ENCODE measurements at places on chromosomes 7 and 10.

DNA sequence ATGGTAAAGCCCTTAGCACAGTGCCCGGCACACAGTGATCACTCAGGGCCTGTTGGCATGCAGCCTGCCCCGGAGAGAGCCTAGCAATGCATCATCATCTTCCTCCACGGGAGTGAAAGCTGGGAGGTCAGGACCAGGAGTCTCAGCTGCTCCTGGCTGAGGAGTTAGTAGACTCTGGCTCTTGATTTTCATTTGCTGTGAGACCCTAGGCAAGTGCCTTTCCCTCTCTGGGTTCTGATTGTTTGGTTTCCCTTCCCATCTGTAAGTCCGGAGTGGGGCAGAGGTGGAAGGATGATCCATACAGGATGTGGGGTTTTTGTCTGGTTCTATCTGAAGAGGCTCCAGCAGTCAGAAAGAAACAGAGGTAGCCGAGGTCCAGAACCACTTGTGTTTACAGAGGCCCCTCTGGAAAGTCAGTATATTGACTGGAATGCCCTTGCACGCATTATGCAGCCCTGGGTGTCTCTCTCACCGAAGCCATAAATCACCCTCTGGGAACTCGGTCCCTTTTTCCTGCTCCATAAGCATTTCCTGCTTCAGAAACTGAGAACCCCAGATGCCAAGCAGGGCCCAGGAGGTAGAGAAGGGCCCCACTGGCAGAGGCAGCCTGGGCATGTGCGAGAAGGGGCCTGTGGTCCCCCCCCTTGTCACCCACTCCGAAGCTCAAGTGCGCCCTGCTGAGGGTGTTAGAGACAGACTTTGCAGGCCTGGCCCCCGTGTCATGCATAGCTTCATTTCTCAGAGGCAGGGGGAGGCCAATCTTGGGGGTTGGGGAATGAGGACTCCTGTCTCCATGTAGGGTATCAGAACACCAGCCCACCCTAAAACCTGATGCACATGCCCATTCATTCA, 8.5 kb downstream of the UNC5B start:
- DNase-seq, result no peak

DNA sequence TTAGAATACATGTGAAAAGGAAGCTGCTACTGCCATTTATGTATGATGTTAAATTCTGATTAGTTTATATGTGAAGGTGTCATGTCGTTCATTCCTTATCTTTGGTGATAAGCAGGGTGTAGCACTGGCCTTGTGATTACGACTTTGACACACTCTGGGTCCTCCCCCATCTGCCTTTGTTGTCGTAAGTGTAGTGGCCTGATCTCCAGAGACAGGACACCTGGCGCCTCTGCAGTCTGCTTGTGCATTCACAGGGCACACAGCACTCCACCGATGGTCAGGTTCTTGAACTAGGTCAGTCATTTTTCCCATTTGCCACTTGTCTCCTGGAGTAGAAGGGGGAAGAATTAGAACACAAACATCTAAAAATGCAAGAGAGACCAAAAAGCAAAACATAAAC, 186.0 kb downstream of the PRKCQ start:
- no peak for DNase-seq

GRCh38 chr7:134188311-134188710, 61.2 kb downstream of the LRGUK start:
- no peak for DNase-seq

DNA sequence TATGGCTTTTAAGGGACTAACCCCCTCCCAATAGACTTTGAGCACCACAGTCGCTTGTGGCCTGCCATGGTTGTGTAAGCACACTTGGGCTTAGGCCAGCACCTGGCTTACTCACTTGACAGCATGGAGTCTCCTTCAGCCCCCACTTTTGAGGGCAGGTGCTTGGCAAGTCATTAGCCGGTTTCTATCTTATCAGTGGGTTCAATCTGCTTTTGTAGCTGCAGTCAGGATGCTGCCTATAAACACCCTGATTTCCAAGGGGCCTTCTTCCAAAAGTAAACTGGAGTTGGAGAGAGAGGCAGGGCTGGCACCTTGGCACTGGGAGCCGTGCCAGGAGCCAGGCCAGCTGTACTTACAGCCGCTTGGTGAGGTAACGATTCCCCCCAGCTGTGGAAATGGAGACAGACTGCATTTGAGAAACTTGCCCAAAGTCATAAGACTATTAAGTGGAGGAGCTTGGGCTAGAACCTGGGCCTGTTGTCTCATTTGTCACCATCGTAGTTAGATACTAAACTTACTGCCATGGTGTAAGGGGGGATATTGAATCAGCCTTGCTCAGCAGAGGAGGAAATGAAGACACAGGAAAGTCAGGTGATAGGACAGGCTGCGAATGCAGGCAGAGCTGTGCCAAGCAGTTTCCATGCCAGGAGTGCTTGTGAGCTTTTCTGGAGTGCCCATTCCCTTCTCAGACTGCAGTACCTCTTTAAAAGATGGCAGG, 92.2 kb upstream of the EFCAB10 start:
- DNase-seq, result peak; percentile 73

DNA sequence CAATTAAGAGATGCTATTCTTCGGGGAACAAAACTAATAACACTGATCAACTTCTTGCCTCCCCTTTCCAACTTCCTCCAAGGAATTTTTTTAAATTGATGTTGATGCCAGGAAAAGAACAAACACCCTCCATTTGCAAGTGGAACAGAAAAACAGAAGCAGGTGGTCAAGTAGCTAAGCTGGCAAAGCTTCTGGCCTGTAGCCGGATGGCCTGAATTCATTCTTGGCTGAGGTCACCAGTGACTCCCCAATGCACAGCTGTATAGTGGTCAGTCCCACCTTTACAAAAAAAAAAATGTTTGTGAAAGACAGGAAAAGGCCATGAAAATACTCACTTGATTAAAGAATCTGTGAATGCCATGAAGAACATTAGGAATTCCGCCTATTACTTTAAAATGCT, 39.1 kb downstream of the DOCK4 start:
- DNase-seq, result no peak

DNA sequence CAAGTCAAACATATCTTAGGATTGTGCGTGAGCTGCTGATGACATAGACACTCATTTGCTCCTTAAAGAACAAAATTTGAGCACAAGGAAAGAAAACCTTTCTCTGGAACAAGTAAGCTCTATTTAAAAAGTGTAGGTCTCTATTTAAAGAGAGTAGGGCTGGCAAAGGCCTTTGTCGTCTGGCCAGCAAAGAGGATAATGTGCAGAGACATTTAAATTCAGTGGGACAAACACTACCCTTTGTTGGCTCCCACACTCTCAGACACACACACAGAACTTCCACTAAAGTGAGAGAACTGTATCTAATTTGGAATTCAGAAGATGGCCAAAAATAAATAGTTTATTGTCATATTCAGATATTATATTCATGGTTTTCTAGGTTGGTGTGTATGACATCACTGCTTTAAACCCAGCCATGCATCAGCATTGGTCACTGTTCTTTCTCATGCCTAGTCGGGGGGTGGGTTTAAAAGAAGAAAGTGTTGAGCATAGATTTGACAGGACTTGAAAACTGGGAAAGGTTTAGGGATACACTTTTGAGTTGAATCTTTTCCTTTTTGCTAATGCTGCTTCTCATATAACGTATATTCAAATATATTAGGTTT, 49.5 kb upstream of the HDAC9 start:
- no peak for DNase-seq

GRCh38 chr10:49070701-49071100, 44.6 kb downstream of the VSTM4 start:
- DNase-seq, result no peak

DNA sequence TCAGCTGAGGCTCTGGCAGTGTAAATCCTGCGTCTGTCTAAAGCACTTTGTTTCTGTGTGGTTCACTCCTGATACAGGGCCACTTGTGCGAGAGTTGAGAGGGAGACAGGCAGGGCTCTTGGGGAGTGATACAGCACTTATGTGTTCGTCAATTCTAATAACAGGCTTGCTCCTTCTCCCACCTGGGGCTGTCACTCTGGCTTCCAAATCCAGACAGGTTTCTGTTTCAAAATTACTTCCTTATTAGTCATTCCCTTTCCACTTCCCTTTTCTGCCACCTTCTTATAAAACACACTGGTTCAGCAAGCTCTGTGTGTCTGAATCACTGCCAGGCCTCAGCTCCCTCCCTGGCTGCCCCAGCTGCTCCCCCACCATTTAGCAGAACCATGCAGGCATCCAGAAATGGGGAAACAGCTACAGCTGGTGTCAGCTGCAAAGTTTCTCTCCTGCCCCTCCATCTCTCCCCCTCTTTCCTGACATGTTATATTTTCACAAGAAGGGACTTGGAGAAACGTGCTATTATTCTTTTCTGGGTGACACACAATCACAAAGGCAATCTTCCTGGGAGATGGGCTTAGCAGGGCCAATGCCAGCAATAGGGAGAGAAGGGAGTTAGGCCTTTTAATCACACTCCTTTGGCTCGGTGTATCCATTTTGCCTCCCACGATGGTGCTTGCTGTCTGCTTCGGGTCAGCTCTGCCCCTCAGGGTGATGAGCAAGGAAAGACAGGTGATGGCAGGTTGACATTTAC, 58.4 kb upstream of the ZNRF2 start:
- DNase-seq, result no peak

DNA sequence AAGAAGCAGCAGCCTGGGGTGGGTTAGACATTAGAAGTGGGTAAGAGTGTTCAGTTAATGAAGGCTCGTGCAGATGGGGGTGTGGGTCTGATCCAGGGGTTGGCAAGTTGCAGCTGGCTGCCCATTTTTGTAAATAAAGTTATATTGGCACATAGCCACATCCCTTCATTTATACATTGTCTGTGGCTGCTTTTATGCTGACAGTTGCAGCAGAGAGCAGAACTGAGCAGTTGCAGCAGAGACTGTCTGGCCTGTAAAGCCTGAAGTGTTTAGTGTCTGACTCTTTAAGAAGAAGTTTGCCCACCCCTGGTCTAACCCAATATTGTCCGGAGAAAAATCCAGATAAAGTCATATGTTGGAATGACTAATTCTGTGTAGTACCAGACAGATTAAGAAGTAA, 38.1 kb downstream of the GLRX3 start:
- no peak for DNase-seq

DNA sequence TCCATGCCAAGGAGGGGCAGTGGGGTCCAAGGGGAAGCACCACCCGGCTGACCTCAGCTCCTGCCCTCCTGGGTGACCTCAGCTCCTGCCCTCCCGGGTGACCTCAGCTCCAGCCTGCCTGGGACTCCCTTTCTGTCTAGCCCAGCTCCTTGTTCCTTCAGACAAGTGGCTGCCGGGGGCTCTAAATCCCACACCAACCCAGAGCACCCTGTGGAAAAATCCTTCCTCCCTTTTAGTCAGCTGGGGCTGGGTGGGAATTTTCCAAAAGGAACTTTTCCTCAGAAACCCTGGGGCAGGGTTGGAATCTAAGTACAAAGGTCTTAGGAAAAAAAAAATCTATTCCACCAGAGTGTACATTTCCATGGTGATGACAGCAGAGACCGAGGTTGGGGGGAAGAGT, 36.3 kb downstream of the AKR1B1 start:
- DNase-seq, result no peak

DNA sequence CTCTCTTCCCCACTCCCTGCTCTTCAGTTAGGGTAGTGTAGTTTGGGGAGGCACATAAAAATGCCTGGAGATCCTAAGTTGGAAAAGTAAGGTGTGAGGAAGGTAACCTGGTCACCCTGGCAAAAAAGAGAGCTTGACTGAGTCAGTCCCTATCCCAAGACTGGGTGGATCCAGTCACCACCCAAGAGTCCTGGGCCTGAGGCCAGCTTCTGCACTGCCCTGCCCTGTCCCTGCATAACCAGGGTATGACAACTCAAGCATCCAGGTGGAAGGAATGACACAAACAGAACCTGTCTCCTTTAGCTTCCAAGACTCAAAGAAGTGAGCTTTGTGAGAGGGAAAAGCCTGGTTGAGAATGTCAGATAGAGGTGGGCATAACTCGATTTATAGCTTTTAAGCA, 26.9 kb upstream of the SORBS1 start:
- no peak for DNase-seq

DNA sequence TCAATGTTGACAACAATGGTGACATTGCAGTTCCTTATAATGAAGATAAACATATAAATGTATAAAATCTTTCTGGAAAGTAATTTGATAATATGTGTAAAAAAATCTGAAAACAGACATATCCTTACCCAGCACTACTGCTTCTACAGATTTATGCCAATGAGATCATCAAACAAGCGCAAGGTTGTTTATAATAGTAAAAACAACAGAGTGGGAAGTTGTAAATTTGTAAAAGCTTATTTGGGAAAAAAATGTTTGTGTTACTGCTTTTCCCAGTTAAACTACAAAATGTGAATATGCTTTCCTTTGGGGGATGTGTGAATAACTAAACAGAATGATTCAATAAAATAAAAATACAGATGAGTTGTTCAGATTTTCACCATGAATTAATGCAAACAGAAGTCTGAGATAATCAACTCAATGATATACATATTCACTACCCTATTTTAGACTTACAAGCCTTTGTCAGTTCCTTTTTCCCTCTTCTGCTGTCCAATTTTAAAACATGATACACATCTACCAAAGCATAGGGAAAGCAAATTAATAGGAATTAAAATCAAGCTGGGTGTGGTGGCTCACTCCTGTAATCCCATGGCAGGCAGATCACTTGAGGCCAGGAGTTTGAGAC, 82.1 kb downstream of the USP6NL start:
- DNase-seq, result no peak

- no peak for DNase-seq
These were observed 178.2 kb downstream of the RELN start for GRCh38 chr7:103811290-103811689.

- no peak for DNase-seq
These were observed 167.0 kb downstream of the GATA3 start for GRCh38 chr10:8221451-8221850.

GRCh38 chr10:83302623-83303022, 836.7 kb upstream of the GHITM start:
- DNase-seq, result no peak

- no peak for DNase-seq
These were observed 428.4 kb upstream of the TEX47 start for GRCh38 chr7:89223900-89224395.

GRCh38 chr7:24874791-24875190, 105.2 kb downstream of the OSBPL3 start:
- no peak for DNase-seq

DNA sequence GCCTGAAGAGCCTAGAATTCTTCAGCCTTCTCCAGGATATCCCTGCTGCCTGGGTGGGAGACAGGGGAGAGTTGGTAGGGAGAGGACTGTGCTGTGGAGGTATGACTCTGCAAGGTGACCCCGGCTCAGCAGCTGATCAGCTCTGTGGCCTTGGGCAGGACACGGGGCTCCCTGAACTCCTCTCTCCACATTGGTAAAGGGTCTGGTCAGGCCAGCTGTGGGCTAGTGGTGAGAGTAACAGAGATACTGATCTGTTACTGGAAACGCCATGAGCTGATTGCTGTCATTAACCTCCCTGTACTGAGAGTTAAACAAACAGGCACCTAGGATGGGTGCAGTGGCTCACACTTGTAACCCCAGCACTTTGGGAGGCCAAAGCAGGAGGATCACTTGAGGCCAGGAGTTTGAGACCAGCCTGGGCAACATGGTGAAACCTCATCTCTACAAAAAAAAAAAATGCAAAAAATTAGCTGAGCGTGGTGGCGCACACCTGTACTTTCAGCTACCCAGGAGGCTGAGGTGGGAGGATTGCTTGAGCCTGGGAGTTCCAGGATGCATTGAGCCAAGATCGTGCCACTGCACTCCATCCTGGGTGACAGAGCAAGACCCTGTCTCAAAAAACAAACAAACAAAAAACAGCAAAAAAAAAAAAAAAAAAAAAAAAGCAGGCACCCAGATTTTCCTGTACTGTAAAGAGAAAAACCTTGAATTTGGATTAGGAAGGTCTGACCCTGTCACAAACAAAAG, 151.5 kb downstream of the CUX1 start:
- no peak for DNase-seq

- DNase-seq, result no peak
These were observed 17.5 kb downstream of the RCC1L start for GRCh38 chr7:75055830-75056772.
